Dermis blood vessel endothelial cell (primary cell): ENCODE measurements at places on chromosomes 7 and 10. TPM values are rescaled to one million over a fixed set of nuclear protein-coding genes. Genes with fewer than 3 reads are reported as not detected.

Gene AQP1
- total RNA-seq = 9.2 and 147 TPM in 2 replicates

Gene IGFBP3
- total RNA-seq = 4.8 and 18.0 TPM in 2 replicates

DNA sequence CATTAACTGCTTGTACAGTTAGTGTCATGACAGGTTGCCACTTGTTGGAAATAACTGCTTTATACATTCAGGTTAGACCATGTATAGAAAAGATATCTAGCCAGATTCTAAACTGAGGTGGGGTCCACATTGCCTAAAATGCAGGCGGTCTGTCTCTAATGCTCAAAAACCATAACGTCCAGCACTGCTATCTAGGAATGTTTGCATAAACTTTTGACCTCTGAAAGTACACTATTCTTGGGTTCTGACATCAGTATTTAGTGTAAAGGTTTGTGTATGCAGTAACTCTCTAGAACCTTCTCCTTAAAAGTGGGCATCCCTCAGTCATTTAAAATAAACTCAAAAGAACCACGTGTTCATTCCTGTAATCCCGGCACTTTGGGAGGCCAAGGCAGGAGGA, 10.3 kb upstream of the FAM171A1 start:
- DNase-seq = no peak

DNA sequence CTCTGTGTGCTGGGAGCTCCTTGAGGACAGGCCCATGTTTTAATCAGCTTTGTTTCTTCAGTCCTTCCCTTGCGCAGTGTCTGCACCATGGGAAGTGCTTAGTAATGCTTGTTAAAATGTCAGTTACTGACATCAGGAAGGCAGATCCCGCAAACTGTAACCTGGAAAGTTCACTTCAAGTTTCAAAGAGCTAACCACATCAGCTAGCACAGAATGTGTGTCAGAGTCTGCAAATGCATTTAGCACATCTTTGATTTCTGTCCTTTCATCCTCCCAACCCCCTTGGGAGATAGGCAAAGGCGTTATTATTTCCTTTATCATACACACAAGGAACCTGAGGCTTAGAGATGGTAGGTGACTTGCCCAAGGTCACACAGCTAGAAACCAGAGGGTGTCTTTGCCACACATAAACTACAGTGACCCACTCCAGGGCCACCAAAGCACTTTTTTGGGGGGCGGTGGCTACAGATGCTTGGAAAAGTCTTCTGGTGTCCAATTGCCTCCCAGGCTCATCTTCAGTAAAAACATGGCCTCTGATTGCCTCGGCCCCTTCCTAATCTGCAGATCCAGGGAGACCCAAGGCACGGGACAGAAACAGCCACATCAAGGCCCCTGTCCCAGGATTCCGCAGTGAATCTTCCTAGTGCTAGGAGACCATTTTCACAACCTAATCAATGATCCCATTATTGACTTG, 116.2 kb upstream of the GPR26 start:
- DNase-seq = no peak

DNA sequence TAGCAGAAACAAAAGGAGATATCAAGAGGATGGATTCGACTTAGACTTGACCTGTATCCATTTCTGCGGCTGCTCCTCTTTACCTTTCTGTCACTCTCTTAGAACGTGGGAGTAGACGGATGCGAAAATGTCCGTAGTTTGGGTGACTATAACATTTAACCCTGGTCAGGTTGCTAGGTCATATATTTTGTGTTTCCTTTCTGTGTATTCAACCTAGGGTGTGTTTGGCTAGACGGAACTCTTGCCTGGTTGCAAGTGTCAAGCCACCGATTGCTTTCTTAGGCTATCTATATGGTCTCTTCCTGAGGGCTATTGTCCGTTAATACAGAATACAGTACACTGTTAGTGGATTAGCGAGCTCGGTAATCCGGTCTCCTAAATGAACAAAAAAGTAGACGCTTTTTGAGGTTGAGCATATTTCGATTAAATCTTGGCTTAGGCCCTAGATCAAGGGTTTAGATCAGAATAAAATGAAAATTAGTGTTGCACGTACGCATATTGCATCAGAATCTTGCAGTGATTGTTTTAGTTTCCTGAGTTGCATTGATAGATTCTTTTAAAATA, 1.2 kb downstream of the PTEN start:
- peak; percentile 35 for DNase-seq

- DNase-seq = no peak
Observed at GRCh38 chr10:19915125-19915524, 98.9 kb downstream of the PLXDC2 start.

- no peak for DNase-seq
Observed at GRCh38 chr10:77522268-77522809, 115.3 kb downstream of the KCNMA1 start.

GRCh38 chr10:126170371-126170770, 217.9 kb downstream of the ADAM12 start:
- no peak for DNase-seq

GRCh38 chr7:113652501-113652900, 266.3 kb downstream of the PPP1R3A start:
- DNase-seq = no peak

DNA sequence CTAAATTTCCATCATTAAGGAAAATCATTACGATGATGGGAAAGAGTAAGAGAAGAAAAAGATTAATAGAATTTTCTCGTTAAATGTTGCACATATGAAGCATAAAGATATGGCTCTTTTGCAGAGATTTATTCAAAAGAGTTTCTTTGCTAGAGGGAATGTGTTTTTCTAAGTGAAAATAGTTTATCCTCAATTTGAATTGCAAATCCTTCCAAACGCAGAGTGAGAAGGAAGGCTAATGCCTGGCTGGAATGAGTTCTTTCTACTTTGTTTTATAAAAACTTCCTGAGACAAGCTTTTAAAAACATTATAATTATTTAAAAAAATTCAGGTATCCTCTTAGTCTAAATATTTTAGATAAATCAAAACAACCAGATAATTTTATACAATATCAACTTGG, 14.2 kb downstream of the CYP26A1 start:
- DNase-seq = no peak
